ENCODE measurements at places on chromosomes 5 and 9.

GRCh38 chr5:11793396-11793795, 110.8 kb downstream of the CTNND2 start:
- DNase-seq: no peak

GRCh38 chr5:119179857-119180641, 109.2 kb downstream of the DMXL1 start:
- DNase-seq: no peak

- DNase-seq: no peak
Observed at GRCh38 chr5:141942185-141942857, 15.7 kb downstream of the PCDH12 start.

- DNase-seq: no peak
Observed at GRCh38 chr5:125236981-125237380, 490.5 kb upstream of the ZNF608 start.

DNA sequence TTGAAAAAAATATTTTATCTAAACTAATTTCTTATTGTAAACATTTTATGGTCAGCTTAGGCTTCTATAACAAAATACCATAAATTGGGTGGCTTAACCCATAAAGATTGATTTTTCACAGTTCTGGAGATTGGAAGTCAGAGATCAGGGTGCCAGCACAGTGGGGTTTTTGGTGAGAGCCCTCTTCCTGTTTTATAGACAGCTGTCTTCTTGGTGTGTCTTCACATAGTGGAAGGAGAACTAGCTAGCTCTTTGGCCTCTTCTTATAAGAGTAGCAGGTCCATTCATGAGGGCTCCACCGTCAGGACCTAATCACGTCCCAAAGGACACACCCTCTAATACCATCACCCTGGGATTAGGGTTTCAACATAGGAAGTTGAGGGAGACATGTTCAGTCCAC, 26.6 kb downstream of the OTULINL start:
- no peak for DNase-seq

DNA sequence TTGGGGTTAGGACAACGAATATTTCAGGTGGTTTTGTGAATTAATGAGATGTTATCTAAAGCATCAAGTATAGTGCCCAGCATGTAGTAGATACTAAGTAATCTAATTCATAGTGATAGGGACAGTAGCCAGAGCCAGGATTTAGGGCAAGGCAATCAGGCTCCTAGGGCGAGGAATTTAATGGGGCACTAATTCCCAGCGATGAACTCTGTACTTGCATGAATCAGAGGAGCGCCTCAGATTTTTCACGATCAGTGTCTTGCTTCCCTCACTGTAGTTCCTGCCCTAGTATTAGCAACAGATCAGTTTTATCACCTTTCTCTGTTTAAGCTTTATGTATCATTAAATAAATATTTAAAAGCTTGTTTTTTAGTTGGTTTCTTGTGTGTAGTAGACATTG, 3.1 kb downstream of the AGGF1 start:
- no peak for DNase-seq

DNA sequence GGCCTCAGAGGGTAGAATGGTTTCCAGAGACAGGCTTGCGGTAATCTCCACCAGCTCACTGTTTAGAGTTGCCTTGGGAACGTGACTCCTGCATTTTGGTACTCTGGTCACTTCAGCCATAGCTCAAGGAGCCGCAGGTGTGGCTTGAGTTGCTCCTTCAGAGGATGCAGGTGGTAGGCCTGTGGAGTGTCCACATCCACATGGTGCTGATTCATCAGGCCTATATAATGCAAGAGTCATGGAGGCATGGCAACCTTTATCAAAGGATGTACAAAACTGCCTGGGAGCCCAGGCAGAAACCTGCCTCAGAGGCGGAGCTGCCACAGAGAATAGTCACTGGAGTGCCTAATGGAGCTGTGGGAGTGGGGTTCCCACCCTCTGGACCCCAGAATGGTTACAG, 114.2 kb downstream of the ANXA1 start:
- no peak for DNase-seq

GRCh38 chr9:36862206-36863145, 171.6 kb downstream of the PAX5 start:
- no peak for DNase-seq

DNA sequence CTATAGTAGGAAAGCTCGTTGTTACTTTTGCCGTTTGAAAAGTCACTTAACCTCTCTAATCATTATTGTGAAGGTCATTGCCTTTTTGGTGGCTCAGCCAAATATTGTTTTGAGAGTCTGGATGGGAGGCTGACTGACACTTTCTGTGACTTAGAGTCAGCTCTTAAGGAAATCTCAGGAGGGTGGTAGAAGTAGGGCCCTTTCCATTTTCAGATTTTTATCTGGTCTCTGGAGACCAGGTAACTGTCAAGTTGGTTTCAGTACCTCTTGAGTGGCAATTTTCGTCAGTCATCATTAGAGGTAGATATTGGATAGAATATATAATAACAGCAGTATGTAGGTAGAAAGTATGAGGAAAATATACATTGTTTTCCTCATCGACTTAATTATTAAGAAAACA, 23.3 kb downstream of the UGCG start:
- DNase-seq: no peak

GRCh38 chr5:150661086-150661485, at the start of gene MYOZ3:
MYOZ3 (plus strand) TSS chr5:150661251; CDS start chr5:150662942, 1,691 bp downstream.
- no peak for DNase-seq

- no peak for DNase-seq
Observed at GRCh38 chr5:175701797-175702196, 43.9 kb downstream of the HRH2 start.

DNA sequence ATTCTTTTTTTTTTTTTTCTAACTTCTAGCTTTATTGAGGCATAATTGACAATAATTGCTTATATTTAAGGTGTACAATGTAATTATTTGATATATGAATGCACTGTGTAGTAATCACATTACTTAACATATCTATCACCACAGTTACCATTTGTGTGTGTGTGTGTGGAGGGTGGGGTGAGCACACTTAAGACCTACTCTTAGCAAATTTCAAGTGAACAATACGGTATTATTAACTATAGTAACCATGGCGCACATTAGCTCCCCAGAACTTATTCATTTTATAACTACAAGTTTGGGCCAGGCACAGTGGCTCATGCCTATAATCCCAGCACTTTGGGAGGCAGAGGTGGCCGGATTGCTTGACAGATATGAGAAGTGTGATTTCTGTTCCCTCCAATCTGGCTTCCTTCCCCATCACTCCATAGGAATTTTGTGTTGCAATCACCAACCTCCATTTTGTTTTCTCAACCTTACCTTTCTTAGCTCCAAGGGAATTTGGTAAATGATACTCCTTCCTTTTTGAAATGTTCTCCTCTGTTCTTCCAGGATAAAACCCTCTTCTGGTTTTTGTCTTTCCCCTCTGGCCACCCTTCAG, 14.9 kb downstream of the TXN start:
- DNase-seq: no peak

DNA sequence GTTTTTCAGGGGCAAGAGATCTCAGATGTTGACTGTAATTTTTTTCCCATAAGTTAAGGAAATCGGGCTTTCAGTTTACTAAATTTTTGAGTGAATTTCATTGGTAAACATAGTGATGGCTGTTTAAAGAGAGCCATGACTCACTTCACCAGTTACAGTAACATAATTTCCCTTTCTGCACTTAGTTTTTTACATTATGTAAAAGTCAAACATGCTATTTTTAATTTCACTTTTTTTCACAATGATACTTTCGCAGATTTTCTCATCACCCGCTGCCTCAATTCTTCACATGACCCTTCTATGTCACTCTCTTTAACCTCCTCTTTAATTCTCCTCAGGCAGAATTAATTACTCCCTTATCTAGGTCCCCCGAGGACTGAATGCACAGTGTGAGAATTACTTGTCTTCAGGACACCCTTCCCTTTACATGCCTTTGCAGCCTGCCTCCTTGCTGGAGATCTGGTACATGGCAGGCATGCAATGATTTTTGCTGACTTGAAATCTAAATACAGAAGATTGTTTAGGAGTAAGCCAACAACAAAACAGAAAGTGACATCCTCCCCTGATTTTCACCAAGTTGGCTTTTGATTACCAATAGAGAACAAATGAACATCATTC, 217.5 kb upstream of the S1PR3 start:
- DNase-seq: no peak

GRCh38 chr5:107868650-107869409, 198.1 kb upstream of the EFNA5 start:
- DNase-seq: no peak

DNA sequence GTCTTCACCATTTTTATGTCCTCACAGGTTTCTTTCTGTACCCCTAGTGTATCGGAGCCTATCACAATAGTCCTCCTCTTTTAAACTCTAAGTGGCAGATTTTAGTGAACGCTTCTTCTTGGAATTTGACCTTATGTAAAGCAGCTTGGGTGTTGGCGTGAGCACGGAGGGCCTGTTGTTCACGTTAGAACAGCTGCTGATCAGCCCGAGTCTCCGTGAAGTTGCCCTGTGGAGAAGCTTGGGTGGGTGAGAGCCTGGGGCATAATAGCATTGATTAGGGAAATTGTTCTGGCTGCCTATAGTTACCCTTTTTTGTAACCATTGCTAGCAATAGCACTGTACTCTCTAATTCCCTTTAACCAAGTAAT, 167.0 kb upstream of the OTULINL start:
- no peak for DNase-seq

GRCh38 chr5:142360607-142361120, 35.8 kb upstream of the SPRY4 start:
- DNase-seq: no peak

DNA sequence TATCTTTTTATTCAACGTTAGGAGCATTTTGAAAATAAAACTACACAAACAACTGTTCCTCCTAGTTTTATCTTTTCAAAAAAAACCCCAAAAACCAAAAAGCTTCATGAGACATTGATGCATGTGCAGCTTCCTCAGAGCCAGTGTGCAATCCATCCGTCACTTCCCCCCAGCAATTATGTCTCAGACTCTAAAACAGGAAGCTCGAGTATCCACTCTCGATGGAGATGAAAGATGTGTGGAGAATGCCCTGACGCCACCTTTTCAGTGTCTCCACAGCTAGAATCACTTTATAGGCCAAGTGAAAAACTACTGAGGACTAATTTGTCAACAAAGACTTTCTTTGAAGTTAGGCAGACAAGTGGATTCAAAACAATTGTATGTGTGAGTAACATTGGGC, 408.9 kb upstream of the SMARCA2 start:
- DNase-seq: no peak

DNA sequence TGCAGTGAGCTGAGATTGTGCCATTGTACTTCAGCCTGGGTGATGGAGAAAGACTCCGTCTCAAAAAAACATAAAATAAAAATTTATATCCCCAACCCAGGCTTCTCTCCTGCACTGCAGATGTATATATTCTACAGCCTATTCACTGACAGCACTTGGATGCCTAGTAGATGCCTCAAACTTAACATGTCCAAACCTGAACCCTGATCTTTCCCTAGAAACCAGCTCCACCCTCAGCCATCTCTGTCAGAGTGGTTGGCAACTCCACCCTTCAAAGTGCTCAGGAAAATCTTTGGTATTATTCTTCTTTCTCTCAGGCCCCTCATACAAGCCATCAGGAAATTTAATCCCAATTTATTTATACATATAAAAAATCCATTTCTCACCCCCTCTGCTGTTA, 36.9 kb upstream of the TXN start:
- no peak for DNase-seq

DNA sequence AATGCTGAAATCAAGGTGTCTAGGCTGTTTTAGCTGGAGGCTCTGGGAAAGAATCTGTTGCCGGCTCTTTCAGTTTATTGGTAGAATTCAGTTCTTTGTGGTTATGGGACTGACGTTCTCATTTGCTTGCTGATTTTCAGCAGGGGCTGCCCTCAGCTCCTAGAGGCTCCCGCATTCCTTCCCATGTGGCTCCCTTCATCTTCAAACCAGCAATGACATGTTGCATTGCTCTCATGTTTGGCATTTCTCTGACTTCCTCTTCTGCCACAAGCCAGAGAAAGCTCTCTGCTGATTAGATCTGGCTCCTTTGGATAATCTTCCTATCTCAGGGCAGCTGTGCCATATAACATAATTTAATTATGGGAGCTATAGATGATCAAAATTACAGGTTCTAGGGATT, 360.3 kb downstream of the LRRC70 start:
- DNase-seq: no peak

DNA sequence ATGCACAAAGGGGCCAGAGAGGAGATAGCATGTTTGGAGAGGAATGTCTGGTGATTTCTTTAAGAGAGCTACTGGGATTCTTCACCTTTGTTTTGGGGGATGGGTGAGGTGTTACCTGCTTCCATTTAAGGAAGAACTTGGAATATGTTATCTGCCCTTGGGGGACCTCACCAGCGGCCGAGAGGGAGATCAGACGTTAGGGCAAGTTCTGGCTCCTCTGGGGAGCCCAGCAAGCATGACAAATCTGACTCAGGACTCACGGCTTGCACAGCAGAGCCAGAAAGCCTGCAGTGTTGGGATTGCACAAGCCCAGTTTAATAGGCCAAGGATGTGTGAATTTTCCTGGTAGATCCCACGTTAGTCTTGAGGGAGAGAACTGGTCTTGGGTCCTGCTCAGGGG, 40.3 kb downstream of the SLC28A3 start:
- no peak for DNase-seq

GRCh38 chr5:178531786-178532185, 58.4 kb downstream of the COL23A1 start:
- DNase-seq: no peak

DNA sequence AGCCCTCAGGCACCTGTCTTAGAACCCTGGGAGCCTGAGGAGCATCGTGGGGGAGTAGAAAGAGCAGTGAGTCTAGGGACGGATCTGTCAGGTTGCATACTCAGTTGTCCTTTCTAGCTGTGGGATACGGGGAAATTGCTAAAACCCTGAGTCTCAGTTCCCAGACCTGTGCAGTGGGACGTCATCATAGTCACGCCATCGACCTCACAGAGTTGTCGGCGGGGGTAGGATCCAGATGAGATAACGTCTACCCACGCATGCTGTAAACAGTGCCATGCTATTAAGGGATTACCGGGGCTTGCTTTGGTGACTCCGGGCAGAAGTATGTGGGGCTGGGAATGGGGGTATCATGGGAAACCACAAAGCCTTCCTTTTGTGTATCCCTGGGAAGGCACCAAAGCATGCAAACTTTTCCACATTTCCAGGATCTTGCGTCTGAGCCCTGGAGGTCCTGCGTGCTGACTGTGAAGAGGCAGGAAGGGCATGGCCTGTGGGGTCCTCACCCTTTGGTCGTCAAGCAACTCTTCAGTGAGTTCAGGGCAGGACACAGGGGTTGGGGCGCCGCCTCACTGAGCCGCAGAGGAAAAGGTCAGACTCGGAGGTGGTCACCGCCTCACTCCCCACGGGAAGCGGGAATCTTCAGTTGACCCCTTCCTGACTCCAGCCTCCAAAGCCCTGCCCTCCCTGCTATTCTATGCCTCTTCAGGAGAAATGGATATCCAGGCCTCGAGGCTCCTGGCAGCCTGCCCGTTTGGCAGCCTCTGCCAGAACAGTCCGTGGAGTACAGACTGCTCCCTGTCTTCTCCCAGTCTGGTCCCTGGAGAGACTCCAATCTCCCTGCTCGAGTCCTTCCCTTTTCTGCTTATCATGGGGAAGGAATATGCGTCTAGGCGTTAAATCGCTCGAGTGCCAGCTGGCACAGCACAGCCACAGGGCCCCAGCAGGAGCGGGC, 186.8 kb upstream of the KLF9 start:
- DNase-seq: no peak

All from activated T-helper 1 cell treated with anti-CD3 and anti-CD28 coated beads, Interleukin-2, amount 50 U/mL, for 16 hours (primary cell).